Fibroblast of the aortic adventitia (primary cell): ENCODE measurements at places on chromosomes 12 and 14. TPM values are rescaled to one million over a fixed set of nuclear protein-coding genes. Genes with fewer than 3 reads are reported as not detected.

DNA sequence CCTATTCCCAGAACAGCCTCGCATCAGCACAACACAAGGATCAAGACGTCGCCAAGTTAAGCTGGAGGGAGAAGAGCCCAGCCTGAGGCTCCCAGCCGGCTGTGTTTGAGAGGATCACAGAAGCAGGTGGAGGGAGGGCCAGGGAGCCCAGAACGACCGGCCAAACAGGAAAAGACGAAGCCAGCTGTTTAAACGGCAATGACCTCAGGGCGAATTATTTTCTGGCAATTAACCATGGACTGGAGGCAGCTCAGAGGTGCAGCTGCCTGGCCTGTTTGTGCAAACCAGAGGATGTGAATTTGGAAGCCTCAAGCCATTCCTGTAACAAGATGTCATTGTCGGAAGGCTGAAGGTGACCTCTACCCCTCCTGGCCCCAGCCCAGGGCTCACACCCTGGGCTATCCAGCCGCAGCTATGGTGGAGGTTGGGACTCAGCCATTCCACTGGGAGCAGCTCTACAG lies 175.8 kb upstream of the PRMT8 start:
- DNase-seq, result peak; percentile 80

DNA sequence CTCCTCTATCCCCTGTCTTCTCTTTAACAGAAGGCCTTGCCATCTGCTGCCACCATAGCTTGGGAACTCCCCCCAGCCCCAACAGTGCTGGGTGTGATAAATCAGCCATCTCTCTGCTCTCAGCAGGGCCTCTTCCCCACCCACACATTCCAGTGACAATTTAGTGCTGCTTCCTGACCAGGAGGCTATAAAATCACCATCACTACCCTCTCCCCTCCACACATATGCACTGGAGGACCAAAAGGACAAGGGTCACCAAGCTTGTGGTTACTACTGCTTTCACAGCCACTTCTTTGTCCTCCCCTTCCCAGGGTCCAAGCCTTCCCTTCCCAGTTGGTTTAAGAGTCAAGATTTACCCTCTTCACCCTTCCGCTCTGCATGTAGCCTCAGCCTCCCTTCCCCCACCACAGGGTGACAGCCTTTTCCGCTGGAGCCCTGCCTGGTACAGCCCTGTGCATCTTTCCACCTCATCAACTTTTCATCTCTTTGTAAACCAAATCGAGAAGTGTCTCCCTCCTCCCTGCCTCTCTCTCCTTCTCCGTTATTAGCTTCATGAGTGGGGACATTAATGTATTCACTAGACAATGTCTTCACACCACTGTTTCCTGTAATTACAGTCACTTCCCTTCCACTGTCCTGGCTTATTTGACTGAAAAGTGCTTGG lies 9.4 kb downstream of the PSMB5 start:
- DNase-seq, result no peak

DNA sequence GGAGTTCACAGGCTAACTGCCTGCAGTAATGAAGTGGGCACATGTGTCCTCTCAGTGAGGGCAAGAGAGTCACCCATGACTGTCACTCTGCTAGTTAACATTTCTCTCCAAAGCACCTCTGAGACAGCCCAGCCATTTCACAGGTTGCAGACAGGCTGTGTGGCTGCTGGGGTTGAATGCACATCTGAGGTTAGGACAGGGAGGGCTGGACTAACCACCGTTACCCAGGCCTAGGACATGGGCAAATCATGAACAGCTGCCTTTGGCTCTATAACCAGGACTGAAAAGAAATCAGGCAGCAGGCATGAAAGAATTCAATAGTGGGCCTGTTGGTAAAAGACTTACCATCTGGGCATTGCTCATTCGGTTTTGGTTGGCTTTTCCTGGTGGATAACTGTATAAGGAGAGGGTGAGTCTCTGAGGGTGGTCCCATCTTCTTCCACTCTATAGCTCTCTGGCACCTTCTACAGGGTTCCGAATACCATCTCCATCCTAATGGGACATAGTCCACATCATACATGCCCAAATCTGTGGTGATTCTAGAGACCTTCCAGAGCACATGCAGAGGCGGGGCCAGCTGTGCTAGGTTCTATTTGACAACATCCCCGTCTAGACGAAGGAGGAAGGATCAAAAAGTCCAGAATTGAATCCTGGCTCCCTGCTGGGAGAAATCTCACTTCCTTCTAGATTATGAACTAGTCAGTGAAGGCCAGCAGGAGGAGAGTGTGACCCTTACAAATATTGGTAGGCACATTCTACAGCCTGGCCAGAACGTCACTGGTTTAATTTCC lies 10.8 kb downstream of the CRACR2A start:
- DNase-seq, result no peak

DNA sequence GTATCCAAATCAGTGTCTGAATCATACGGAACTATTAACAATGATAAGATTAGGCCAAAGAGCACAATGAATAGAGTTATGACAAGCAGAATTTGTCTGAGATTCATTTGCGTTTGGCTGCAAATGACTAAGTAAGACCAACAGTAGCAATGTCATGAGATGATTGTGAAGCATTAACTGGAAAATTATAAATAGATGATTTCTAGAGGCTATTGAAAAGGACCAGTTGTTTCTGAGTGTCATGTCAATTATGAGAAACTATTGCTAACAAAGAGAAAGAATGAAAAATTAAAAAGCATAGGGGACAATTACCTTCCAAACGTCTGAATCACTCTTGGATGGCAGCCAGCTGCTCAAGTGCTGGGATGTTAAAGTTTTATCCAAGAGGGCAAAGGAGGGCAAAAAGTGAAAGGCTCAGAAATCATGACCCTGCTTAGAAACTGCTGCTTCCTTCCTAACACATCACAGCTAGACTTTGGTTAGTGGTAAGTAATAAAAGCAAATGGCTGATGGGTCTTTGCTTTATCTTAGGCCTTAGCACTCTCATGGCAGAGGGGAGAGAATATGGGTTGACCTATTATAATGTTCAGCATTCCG lies 89.0 kb downstream of the AKAP6 start:
- peak; percentile 83 for DNase-seq

DNA sequence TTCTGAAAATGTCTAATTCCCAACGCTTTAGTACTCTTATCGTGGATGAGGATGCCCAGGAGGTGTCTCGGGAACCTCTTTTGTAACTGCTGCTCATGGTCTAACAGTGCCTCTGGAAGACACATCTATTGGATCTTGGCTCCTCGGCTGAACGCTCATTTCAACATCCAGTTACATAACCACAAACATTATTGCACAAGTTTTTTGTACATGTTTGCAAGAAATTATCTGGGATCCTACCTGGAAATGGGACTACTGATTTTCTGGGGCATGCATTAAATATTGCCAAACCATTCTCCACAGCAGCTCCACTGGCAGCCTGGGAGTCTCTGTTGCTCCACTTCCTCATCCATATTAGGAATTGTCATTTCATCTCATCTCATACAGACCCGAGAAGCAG lies 117.5 kb upstream of the EVL start:
- DNase-seq, result peak; percentile 64

ARF3 gene
- total RNA-seq, result 39.7 and 65.3 TPM in 2 replicates

TDRD9 gene
- total RNA-seq, result 0.45 and 4.5 TPM in 2 replicates

DNA sequence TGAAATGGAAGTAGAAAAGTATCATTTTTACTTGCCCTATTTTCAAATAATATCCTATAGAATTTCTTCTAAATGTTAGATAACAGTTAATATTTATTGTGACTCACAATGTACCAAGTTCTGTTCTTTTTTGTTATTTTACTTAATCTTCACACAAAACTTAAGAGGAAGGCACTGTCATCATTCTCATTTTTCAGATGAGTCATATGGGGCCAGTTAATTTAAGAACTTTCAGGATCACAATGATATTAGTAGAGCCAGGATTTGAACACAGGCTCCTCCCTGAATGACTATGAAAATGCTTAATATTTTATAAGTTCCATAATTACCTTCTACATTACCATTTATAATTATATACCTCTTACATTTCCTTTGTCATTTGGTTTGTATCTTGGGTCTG lies 10.4 kb upstream of the TMEM260 start:
- DNase-seq, result peak; percentile 14

RIPK3 gene
- 0.99 and 3.0 TPM in 2 replicates for total RNA-seq

GRCh38 chr12:64265839-64266238 lies 43.7 kb upstream of the KICS2 start:
- DNase-seq, result no peak

SSTR1 gene
- total RNA-seq, result 0.57 and 0.63 TPM in 2 replicates

GRCh38 chr12:59344224-59344623 lies 251.6 kb upstream of the SLC16A7 start:
- no peak for DNase-seq

SLCO1B1 gene
- total RNA-seq, result not detected in 2 replicates

ASCL1 gene
- not detected in 2 replicates for total RNA-seq

DNA sequence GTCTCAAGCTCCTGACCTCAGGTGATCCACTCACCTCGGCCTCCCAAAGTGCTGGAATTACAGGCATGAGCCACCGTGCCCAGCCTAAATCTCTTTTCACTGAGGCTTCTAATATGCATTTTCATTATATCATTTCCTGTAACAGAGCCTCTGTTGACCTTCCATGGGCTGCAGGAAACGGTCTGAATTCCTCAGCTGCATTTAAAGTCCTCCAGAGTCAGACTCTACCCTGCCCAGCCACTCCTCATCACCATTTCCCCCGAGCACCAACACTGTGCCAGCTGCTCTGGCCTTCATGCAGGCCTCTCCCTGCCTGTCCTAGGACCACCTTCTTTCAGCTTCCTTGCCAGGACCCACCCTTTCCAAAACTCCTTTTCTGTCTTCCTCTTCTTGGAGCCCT lies 9.8 kb upstream of the NFKBIA start:
- peak; percentile 55 for DNase-seq

ACOT2 gene
- total RNA-seq, result 8.9 and 74.0 TPM in 2 replicates

GRCh38 chr12:33093534-33093933 lies 197.0 kb upstream of the PKP2 start:
- no peak for DNase-seq

DNA sequence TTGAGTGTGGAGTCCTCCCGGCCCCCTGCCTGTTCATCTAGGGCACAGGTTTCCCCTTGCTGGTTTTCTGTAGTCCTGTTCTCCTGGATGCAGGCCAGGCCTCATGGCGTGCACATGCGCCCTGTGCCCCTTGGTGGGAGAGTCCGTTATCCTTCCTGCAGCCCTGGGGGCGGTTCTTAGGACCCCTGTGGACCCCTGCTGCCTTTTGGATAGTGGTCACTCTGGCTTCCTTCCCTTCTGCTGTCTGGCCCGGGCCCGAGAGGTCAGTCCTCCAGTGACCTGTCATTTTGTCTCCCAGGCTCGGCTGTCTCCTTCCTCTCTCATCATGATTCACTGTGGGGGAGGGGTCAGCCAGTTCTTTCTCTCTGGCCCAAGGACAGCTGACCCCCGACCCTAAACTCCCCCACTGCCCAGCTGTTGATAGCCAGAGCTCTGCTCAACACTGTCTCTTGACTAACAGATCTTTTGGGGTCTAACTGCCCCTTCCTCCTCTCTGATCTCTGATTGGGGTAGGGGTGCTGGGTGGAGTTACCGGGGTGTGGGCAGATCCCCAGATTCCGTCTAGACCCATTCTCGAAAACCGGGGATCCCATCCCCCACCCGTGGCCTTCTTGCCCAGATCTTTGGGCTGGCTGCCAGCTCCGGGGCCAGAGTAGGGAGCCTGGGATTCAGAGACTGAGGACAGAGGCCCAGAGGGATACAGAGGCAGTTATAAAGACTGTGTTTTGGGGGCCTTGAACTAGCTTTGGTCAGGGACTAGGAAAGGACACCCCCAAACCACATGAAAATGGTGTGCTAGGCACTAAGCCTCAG lies 7.0 kb downstream of the CCND2 start:
- DNase-seq, result no peak

NRXN3 gene
- total RNA-seq, result 0.18 and 0.41 TPM in 2 replicates

DNA sequence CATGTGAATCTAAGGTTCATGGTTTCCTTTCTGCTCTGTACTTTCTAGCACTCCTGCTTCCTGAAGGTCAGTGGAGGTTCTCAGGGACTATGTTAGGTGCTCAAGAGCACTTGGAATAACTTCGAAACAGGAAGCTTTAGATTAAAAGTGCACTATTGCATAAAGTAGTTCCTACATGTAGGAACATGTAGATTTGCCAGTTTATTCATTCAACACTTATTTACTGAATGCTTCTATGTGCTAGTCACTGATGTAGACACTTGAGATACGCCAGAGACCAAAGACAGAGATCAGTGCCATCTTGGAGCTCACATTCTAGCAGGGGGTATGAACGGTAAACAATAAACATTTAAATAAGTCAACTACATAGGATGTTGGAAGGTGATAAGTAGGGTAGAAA lies 87.7 kb downstream of the DHRS2 start:
- DNase-seq, result no peak

NUP107 gene
- 51.8 and 83.7 TPM in 2 replicates for total RNA-seq

PMCH gene
- total RNA-seq, result 0.27 TPM in 1 of 2 replicates, not detected in the other

- DNase-seq, result no peak
These were observed 73.2 kb downstream of the TSPAN11 start for GRCh38 chr12:30999723-31000122.

YLPM1 gene
- total RNA-seq, result 39.7 and 57.2 TPM in 2 replicates

DNA sequence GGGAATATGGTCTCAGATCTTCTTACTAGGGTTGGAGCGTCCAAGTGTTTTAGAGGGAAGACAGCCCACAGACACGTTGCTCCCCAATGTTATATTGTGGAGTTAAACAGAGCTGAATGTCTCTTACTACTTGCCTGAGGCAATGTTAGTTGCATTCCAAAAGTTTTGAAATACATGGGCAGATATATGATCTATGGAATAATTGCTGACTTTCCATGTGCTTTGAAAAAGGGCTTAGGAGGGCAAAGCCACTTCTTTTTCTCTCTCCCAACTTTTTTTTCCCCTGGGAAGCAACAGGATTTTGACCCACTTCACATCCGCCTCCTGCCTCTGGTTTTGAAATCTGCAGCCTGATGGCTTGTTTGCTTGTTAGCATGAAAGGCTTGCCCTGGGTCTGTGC lies 33.7 kb upstream of the PAX9 start:
- no peak for DNase-seq

- DNase-seq, result no peak
These were observed 121.3 kb downstream of the KCNMB4 start for GRCh38 chr12:70487440-70487839.

IL22 gene
- not detected in 2 replicates for total RNA-seq

DNA sequence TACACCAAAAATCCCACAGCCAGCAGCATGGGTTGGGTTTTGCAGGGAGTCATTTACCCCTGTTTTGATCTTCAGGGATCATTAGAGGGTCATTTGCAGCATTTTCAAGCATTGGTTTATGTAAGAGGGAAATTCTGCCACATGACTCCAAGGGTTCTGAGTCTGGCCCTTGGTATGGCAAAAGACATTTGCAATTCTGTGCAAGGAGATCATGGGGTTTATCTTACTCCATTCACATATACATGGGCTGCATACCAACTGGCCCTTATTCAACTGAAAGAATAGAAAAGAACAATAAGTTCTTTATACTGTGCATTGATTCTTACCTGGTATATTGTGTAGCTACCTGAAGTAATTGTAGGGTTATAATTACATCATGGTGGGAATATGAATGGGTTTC lies 13.7 kb downstream of the SIX4 start:
- no peak for DNase-seq
